Hematopoietic multipotent progenitor cell treated with erythropoietin and hydrocortisone succinate and interleukin-3 and kit ligand, for 17 days (in vitro differentiated cells): ENCODE measurements at places on chromosomes 11 and 22.

- no peak for DNase-seq
Measured at GRCh38 chr11:83845797-83846196, 559.6 kb upstream of the CCDC90B start.

GRCh38 chr11:87036756-87037449, 831 bp upstream of the TMEM135 start:
- DNase-seq = peak; percentile 54

- no peak for DNase-seq
Measured at GRCh38 chr22:46178755-46179505, 28.6 kb downstream of the PPARA start.

GRCh38 chr11:130785380-130786116, 130.7 kb downstream of the SNX19 start:
- DNase-seq = no peak

DNA sequence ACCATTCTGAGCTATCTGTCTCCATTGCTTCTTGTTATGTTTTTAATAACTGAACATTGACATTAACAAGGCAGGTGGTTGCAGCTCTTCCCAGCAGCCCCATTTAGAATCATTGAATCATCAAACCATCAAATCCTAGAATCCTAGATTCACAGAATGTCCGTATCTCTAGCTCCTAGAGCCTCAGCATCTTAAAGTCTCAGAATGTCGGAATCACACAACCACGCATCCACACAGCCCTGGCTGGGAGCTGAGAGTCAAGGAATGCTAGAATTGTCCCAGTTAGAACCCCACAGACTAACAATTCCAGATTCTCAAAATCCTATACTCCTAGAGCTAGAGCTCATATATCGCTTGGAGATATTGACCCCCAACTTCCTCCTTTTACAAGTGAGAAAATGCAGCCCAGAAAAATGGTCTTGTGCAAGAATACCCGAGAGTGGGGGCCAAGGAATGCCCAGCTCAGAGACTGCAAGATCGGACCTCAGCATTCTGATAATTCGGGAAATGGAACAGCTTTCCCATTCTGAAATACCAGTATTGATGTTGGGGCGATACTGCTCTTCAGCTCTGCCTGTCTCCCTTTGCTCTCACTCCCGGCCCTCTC, 38.8 kb downstream of the PDE2A start:
- no peak for DNase-seq

GRCh38 chr11:87832211-87832610, 343.0 kb downstream of the RAB38 start:
- no peak for DNase-seq

- no peak for DNase-seq
Measured at GRCh38 chr11:47329431-47329986, 23.0 kb downstream of the MYBPC3 start.

DNA sequence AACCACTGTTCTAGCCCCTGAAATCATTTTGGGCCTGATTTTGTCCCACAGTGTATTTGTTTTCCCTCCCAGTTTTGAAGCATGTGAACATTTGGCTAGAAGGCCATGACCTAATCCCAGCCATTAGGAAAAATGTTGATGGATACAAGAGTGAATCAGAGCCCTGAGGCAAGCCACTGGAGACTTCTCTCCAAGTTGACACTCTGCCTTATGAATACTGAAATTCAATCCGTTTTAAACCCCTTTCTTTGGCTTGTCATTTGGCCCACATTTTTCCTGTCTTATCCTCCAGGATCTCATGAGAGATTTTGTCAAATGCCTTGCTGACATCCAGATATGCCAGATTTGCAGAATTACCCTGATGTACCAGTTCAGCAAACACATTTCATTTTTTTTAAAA, 158.8 kb downstream of the FAT3 start:
- DNase-seq = no peak

- DNase-seq = no peak
Measured at GRCh38 chr22:28480000-28480715, 199.5 kb downstream of the TTC28 start.

GRCh38 chr22:49765091-49765771, 62.4 kb downstream of the BRD1 start:
- DNase-seq = no peak

DNA sequence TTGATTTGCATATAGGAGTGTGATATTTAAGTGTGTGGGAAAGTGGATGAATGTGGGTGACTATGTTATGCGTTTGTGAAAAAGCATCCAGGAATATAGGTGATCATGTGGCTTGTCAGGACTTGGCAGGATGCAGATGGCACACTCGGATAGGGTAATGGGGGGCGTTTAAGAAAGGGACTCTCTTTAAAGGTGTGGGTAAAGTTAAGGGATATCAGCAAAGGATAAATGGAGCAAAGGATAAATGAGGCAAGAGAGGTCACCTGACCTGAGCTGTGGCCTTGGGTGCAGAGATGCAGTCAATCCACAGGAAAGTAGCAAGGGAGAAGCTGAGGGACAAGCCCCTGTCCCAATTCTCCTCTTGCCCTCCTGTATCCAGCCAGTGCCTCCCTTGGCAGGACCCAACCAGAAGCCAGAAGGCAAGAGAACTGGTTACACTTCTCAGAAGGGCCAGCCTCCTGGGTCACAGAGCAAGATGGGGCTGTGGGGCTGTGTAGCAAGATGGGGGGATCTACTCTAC, 47.5 kb upstream of the GRAMD1B start:
- no peak for DNase-seq
